ENCODE measurements at places on chromosomes 16 and 17.
A peak's percentile ranks its signal among the peaks of the same experiment; 100 is the strongest.

DNA sequence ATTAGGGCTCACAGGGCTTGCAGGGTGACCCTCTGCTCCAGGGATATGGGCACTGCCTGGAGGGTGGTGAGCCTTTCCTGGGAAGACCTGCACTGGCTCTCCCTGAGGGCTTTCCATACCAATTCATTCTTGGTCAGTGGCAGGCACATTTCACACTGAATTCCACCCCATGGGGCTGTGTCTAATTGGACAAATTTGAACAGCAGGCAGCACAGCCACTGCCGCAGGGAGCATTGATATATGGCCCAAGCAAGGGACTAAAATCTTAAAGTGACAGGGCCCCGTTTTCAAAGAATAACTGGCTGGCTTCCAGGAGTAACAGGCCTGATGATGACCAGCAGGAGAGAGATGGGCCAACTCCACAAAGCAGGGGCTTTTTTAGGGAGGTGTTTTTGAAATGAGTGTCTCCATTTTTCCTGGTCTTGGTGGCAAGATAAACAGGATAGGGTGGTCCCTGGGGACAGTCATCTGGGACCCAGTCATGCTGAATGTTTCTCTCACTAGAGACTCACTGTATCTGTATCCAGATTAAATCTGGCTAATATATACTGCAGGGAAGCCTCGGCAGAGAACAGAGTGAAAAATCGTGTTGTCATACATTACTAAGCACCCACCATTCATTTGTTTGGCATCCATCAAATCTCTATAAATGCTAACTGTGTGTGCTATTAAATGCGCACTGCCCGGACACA, 74.1 kb upstream of the TBX2 start:
- no peak for DNase-seq

- peak; percentile 29 for DNase-seq
Observed at GRCh38 chr16:81493755-81494433, 49.3 kb downstream of the CMIP start.

- no peak for DNase-seq
Observed at GRCh38 chr16:31352376-31353115, 2.4 kb upstream of the ITGAX start.

GRCh38 chr17:1435326-1435725, 20.7 kb downstream of the CRK start:
- DNase-seq, result no peak

DNA sequence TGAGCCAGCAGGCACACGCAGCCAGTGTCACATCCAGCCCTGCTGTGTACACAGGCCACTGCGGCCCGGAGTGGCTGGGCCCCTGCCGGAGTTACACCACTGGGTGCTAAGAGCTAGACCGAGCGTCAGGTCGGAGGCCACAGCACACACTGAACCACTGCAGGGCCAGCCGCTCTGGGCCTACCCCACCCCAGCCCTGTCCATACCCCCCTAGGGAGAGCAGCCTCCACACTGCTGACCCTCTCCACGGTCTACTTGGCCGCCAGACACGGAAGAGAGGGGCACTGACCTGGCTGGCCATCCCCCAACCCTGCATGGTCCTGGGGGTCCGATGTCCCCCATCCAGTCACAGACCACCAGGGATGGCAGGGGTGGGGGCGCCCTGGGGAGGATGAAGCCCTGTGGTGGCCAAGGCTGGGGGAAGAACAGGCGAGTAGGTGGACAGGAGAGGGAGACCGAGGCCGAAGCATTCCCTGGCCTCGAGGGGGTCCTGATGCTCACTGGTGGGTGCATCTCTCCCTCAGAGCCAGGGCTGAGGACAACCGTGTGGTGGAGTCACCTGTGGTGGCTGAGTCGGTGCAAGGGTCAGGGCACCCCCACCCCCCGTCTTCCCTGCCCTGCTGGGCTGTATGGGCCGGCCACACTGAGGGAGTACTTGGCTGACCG, 34.9 kb upstream of the ZC3H18 start:
- DNase-seq, result no peak

DNA sequence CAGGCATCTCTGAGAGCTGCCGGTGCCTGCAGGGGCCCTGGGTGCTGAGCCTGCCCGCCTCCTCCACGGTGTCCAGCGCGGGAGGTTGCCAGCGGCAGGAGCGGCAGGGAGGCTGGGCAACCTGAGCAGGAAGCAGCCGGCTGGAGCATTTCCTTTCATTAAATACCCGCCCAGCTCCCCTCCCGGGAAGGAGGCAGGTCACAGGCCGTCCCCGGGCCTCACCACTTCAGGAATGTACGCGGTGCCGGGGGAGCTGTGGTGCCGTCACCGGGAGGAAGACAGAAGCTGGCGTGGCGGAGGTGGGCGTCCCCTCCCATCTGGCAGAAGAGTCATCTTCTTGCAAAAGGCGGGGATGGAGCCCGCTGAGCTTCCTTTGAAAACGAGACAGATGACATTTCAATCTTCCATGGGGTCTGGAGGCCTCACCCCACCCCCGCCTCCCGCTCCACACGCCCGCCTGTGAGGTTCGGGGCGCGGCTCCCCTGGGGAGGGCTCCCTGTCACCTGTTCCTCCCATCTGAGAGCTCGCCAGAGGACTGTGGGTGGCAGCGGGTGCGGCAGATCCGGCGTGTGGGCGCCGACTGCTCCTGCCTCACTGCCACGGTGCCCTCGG, 16.0 kb downstream of the SOX8 start:
- no peak for DNase-seq

- DNase-seq, result no peak
Observed at GRCh38 chr17:57869617-57870282, 19.9 kb upstream of the MRPS23 start.

DNA sequence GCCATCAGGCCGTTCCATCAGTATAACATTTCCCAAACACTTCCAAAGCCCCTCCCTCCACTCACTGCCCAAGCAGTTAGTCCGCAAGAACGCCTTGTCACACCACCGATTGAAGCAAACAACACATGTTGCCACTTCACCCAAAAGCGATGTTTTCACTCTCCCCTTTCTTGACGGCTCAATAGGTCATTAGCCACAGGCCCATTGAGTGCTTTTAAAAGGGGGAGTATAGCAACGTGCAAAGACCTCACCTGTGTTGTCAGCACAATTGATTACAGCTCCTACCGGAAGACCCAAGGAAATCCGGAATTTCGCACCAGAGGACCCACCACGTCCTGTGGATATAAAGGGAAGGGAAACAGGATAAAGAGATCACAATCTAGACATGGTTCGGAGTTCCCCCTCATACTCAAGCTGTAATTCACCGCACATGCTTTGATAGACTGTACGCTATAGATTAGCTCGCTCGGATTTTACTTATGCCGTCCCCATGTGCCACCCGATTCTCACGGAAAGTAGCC, 690 bp downstream of the RPL23 start:
- DNase-seq, result no peak

- DNase-seq, result no peak
Observed at GRCh38 chr16:83552228-83552627, 255.6 kb upstream of the HSBP1 start.

DNA sequence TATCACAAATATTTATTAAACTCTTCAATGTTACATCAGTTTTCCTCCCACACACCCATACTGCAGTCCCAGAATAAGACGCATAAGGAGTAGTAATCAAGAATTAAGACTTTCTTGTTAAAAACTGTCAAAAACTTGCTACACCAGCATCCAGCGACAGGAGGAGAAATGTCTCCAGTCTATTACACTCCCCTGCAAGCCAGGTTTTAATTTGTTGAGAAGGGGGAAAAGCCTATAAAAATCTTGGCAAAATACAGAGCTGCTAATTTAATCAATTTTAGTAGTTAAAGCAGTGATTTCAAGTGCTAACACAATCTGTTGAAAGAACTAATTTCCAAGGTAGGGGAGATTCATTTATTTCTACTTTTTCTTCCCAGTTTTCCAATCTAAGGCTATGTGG, 102.0 kb upstream of the MED13 start:
- no peak for DNase-seq
